ENCODE measurements at places on chromosomes 12 and 14.

DNA sequence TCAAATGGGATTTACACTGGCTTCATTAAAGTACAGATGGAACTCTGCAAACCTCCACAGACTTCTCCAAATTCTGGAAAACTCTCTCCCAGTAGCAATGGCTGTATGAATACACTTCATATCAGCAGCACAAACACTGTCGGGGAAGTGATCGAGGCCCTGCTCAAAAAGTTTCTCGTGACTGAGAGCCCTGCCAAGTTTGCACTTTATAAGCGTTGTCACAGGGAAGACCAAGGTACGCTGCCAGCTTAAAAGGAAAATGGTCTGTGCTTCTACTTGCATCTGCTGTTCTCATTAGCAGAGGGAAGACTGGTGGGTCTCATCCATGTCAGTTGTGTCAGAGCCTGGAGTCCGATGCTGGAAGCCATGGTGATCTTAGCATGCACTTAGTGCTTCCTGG, 71.0 kb downstream of the GNS start:
- no peak for DNase-seq

DNA sequence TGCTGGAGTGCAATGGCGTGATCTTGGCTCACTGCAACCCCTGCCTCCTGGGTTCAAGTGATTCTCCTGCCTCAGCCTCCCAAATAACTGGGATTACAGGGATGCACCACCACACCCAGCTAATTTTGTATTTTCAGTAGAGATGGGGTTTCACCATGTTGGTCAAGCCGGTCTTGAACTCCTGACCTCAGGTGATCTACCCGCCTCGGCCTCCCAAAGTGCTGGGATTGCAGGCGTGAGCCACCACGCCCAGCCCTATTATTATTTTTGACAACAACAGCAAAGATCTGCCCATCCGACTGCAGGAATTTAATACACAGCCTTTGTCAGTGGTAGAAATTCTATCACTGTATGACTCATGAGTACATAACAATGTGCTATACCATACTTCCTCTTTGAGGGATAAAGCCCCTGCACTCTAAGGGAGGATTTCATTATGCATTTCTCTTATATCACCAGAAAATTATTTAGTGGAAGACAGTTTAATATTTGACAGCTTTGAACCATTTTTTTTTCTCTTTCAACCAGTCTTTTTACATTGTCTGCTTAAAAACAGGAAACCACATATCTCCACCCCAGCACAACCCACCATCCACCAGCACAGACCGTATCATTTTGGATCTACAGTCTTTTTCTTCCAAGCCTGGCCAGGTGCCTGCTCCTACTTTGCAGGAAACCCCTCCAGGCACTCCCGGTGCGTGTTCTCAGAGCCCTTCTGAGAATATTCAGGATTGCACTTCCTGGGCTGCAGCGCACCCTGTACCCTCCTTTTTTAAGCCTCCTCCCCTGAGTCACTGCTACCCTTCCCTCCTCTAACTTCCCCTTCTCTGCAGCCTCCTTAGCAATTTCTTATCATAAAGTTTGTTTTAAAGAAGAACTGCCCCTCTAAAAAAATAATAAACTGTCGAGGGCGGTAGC, 594 bp downstream of the ARHGDIB start:
- no peak for DNase-seq

GRCh38 chr12:117020536-117021220, 78.5 kb downstream of the TESC start:
- no peak for DNase-seq

- DNase-seq: no peak
These were observed 131.1 kb downstream of the FBXL14 start for GRCh38 chr12:1463073-1463905.

DNA sequence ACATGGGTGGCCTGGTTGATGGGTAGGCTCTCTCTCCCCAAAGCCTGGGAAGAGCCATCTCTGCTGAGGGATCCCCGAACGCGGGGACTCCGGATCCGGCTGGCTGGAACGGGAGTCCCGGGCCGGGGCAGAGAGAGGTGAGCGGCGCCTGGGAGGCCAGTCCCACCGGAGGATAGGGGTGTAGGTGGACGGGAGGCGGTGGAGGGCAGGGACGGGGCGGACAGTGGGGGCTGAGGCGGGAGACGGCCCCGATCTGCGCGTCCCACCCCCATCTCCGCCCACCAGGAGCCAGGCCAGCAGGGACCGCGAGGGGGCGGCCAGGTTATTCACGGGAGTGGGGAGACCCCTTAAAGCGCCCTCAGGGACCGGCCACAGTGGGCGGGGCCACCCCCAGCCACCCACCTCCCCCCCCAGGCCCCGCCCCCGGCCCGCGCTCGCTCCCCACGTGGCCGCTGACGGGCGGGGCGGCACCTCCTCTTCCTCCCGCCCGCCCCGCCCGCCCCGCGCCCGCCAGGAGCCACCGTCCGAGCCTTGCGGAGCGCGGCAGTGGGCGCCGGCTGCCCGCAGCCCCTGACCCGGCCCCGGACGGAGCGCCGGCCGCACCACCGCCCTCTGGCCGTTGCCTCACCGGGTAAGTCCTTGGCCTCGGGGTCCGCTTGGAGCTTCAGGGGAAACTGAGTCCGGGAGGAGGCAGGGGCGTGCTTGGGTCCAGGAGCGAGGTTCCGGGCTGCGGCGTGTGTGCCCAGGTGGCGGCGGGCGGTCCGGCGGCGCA, at the start of gene INF2:
Gene INF2, plus strand, starts transcription at position 510 of the 772 bp plus-strand sequence. CDS start 11,748 bp downstream, outside the sequence.
- peak; percentile 80 for DNase-seq

- DNase-seq: no peak
These were observed 583.6 kb downstream of the BCL11B start for GRCh38 chr14:98688446-98688845.

DNA sequence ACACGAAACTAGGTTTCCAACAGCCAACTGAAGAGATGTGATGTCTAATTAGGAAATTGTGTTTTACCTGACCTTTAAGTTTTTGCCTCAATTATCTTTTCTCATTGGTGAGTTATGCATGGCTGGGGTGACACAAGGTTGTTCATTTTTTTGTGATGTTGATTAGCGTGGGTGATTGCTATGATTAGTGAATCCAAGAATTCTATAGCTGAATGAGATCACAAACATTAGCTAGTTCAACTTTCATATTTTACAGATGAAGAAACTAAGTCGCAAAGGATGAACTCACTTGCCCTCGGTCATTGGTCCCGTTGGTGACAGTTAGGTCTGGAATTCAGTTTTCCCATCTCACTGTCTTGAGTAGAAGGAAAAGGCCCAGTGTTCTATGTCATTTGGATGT, 32.6 kb upstream of the LMNTD1 start:
- no peak for DNase-seq

DNA sequence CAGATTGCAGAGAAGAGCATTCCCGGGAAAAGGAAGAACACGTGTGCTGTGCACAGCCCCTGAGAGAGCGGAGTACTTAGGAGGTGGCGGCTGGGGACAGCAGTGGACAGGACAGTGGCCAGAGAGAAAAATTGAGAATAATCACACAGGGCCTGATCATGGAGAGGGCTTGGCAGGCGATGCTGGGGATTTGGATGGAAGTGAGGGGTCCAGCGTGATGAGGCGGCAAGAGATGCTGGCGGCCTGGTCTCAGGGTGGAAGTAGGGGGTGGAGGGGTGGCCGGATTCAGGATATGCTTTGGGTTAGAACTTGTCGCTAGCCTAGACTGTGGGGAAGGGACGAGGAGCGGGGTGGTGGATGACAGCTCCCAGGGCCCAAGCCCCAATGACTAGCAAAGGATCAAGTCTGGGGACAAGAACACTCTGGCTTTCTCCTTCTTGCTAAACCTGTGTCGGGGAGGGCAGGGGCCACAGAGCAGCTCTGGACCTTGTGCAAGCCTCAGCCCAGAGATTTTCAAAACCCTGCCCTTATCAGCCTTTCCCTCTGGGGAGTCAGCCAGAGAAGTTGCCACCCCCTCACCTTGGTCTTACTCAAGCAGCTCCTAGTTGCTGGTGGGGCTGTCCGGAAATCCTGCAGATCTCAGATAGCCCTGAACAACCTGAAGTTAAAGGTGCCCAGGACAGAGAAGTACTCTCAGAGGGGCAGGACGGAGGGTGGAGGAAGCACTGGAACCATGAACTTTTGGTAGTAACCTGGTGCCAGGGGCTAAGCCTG, 1.3 kb downstream of the HVCN1 start:
- DNase-seq: no peak

DNA sequence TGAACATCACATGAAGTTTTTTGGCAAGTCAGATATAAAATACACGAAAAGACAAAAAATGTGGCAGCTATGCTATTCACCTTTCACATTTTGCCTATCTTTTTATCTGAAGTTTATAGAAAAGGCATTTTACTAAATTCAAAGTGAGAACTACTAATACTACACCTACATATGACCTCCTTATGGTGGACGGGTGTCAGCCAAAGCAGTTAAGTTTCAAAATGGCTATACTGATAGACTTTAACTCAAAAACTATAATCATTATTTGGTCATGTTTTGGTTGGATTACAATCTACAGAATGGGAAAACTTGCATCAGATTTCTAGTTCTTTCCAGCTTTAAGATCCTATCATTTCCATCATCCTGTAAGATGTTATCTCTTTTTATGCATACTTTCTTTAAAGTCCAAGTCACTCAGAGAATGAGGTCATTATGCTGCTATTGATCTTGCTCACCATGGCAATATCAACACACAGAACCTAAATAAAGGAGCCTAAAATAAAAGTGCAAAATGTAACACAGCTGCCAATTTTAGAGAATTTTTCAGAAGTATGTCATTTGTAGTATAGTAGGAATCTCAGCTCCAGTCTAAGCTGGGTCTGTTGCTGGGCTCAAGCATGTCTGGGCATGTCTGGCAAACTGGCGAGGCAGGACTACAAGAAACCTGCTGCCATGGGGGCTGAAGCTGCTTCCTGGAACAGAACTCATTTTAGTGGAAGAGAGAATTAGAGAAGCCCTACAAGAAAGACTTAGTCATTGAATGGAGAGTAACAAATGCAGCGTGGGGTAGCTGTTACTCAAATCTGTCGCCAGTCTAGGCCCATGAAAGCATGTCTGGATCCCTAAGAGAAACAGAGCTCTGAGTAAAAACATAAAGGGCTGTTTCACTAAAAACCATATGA, 7.6 kb upstream of the AEBP2 start:
- DNase-seq: no peak

- DNase-seq: no peak
These were observed 77.6 kb upstream of the RIC8B start for GRCh38 chr12:106696681-106697417.

DNA sequence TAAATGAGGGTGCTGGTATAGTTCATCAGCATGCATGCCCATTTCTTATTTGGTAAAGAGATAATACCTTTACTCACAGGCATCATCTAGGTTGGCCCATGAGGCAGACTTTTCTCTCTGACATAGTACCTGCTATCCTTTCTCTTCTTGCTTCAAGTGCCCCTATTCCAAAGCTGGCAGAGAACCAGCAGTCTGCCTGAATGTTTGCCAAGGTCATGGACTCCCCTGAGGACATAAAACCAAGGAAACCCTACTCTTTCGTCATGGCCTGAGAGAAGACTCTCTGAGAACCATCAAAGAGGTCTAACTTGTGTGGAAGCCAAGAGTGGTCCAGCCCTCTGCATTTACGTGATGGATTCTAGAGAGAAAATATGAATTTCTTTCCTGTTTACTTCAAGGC, 11.9 kb downstream of the PPP1R36 start:
- no peak for DNase-seq

GRCh38 chr12:94622475-94622874, 27.9 kb downstream of the TMCC3 start:
- no peak for DNase-seq

GRCh38 chr12:64609536-64610078, 688 bp upstream of the RASSF3 start:
- DNase-seq: peak; percentile 50

GRCh38 chr12:1758887-1759286, 61.5 kb upstream of the LRTM2 start:
- no peak for DNase-seq

DNA sequence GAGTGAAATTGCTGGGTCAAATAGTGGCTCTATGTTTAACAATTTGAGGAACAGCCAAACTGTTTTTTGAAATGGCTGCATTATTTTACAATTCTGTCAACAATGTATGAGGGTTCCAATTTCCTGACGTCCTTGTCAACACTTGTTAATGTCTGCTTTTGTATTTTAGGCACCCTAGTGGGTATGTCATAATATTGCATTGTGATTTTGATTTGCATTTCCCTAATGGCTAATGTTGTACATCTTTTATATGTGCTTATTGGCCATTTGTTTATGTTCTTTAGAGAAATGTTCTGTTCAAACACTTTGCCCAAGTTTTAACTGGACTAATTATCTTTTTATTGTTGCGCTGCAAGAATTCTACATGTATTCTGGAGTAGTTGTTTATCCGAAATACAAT, 93.2 kb downstream of the GPR65 start:
- DNase-seq: no peak

GRCh38 chr12:131636266-131636665, 74.6 kb upstream of the SFSWAP start:
- DNase-seq: no peak

GRCh38 chr14:68685419-68686204, 107.3 kb downstream of the ZFP36L1 start:
- no peak for DNase-seq

- no peak for DNase-seq
These were observed 2.5 kb downstream of the MYH7 start for GRCh38 chr14:23432946-23433345.

GRCh38 chr14:22952418-22952817, 4.5 kb downstream of the HAUS4 start:
- no peak for DNase-seq

DNA sequence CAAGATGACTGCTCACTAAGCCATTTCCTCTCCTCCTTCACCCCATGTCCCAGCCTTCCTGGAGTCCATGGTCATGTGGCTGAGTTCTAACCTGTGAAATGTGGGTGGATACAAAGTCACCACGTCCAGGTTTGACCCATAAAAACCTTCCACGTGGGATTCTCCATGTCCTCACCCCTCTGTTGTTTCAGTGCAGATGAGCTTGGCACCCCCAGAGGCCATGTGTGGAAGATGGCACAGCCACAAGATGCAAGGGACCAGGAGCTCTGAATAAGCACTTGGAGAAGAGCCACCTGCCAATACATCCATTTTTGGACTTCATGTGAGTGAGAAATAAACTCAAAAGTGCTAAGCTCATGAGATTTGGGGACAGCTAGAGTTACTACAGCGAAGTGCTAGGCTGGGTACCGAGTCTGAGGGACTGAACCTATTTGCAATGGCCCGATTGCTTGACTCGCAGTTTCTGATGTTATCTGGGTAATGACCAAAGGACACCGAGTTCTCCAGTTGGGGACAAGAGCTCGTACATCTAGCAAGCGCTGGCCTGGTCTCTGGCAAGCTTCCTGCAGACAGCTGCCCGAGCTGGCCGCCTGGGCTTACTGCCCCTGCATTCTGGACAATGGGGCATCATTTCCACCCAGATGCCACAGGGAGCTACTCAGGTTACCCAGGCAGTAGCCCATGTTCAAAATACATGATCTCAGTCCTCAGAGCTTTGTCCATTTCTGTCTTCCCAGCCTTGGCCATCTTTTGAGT, 7.7 kb upstream of the SLC24A4 start:
- DNase-seq: no peak

- DNase-seq: no peak
These were observed 59.6 kb downstream of the ARL6IP4 start for GRCh38 chr12:123040106-123040505.

DNA sequence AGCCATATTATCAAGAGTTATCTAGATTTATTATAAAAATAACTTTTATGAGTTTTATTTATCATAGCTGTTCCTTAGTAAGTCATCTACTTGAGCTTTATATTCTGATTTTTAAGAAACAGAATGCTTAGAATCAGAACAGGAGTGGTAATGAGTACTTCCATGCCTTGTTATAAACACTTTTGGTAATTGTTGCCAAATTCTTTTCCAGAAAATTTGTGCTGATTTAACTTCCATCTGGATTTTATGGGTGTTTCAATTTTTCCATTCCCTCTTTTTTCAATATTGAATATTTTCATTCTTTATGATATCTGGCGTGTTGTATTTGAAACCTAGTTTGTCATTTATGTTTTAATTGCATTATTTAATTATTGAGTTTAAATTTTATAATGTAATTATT, 131.2 kb downstream of the MSRB3 start:
- DNase-seq: no peak
